Stimulated activated CD4-positive, alpha-beta T cell treated with anti-CD3 and anti-CD28 coated beads, Interleukin-1b, Interleukin-23, amount 100 ng/mL, for 48 hours (primary cell): ENCODE measurements at places on chromosomes 11 and 22.
A peak's percentile ranks its signal among the peaks of the same experiment; 100 is the strongest.

DNA sequence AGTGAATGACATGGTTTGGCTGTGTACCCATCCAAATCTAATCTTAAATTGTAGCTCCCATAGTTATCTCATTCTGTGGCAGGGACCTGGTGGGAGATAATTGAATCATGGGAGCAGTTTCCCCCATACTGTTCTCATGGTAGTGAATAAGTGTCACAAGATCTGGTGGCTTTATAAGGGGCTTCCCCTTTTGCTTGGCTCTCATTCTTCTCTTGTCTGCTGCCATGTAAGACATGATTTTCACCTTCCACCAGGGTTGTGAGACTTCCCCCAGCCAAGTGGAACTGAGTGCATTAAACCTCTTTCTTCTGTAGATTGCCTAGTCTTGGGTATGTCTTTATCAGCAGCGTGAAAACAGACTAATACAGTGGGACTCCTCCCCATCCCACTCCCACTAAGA lies 11.1 kb downstream of the OR5A2 start:
- no peak for DNase-seq

DNA sequence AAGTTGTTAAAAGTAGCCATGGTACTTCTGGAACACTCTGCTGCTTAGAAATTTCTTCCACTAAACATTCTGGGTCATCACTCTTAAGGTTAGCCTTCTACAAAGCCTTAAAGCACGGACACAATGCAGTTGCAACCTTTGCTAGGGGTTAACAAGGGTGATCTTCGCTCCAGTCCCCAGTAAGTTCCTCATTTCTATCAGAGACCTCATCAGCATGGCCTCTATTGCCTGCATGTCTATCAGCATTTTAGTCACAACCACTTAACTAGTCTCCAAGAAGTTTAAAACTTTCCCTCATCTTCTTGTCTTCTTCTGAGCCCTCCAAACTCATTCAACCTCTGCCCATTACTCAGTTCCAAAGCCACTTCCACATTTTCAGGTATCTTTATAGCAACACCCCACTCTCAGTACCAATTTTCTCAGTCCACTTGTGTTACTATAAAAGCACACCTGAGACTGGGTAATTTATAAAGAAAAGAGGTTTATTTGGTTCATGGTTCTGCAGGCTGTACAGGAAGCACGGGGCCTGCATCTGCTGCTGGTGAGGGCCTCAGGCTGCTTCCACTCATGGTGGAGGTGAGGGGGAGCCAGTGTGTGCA lies 48.7 kb upstream of the TH start:
- no peak for DNase-seq

- no peak for DNase-seq
These were observed 9.5 kb downstream of the VPS37C start for GRCh38 chr11:61151545-61152252.

- DNase-seq, result no peak
These were observed 32.8 kb downstream of the OSBPL5 start for GRCh38 chr11:3132271-3132781.

GRCh38 chr11:111448831-111449557 lies 63.2 kb downstream of the BTG4 start:
- DNase-seq, result no peak

GRCh38 chr11:46235777-46236688 lies 41.4 kb upstream of the CREB3L1 start:
- DNase-seq, result no peak

DNA sequence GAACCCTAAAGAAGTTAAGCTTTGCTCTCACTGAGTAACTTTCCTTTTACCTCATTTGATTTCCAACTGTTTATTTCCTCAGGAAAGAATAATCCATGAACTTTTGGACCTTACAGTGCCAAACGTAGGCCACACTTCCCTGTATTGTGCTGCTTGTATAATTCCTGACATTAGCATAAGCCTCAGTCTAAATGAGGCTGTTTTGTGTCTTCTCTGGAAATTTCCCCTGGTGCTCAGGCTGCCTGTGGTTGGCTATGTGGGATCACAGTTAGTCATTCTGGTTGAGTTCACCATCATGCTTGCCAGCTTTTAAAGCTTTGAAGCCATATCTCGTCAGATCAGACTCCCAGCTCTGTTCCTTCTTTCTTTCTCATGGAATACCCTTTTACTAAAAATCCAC lies 107.0 kb downstream of the FAM76B start:
- peak; percentile 48 for DNase-seq

- DNase-seq, result no peak
These were observed 14.0 kb upstream of the POU2AF1 start for GRCh38 chr11:111393096-111393495.

GRCh38 chr11:44574610-44575287 lies 9.3 kb downstream of the CD82 start:
- peak; percentile 47 for DNase-seq

GRCh38 chr22:44541671-44542319 lies 43.8 kb upstream of the RTL6 start:
- no peak for DNase-seq
